ENCODE measurements at places on chromosomes 6 and 20. TPM values are rescaled to one million over a fixed set of nuclear protein-coding genes. Genes with fewer than 3 reads are reported as not detected.

The MYH7B gene
- total RNA-seq, result not detected

The MRPL18 gene
- 96.7 TPM for total RNA-seq

The TRIM31 gene
- total RNA-seq, result not detected

The MUC22 gene
- not detected for total RNA-seq

The SYNDIG1 gene
- not detected for total RNA-seq
